ENCODE measurements at places on chromosomes 5 and 9. TPM values are rescaled to one million over a fixed set of nuclear protein-coding genes. Genes with fewer than 3 reads are reported as not detected.

Gene SMIM33
- total RNA-seq, result not detected

Gene FOXD4
- 0.28 TPM for total RNA-seq

Gene FOXI1
- total RNA-seq, result not detected

Gene ITK
- under 0.01 TPM for total RNA-seq

Gene VCAN
- total RNA-seq, result 452 TPM

Gene C9orf152
- total RNA-seq, result not detected

Gene PFN3
- total RNA-seq, result not detected

Gene LVRN
- 0.28 TPM for total RNA-seq

Gene DOCK8
- under 0.01 TPM for total RNA-seq

Gene TMED7
- total RNA-seq, result 142 TPM

Gene ALDH1A1
- 290 TPM for total RNA-seq

Gene CDC23
- 20.3 TPM for total RNA-seq

Gene PCDHB11
- total RNA-seq, result 0.18 TPM

Gene SH3TC2
- 0.65 TPM for total RNA-seq

Data from smooth muscle cell of bladder (primary cell).